ENCODE measurements at places on chromosomes 5 and 9.
A peak's percentile ranks its signal among the peaks of the same experiment; 100 is the strongest.

DNA sequence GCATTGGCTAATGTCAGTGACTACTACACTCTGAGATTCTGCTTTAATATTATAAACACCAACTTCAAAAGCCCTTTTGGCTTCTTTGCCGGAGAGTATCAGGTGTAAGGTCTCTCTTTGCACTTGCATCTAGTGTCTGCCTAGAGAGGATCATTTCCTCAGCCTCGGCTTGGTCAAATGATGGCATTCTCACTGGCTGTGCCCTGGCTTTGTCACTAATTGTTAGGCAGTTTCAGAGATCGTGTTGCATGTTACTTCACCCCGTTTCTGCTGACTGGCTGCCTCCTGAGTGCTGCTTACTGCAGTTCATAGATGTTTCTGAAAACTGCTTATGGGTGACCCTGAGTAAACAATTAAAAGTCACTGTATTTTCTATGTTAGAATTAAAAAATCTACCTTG lies 48.8 kb downstream of the SLC1A3 start:
- DNase-seq, result no peak

- no peak for DNase-seq
These were observed 388.0 kb upstream of the IRX2 start for GRCh38 chr5:3139499-3139931.

DNA sequence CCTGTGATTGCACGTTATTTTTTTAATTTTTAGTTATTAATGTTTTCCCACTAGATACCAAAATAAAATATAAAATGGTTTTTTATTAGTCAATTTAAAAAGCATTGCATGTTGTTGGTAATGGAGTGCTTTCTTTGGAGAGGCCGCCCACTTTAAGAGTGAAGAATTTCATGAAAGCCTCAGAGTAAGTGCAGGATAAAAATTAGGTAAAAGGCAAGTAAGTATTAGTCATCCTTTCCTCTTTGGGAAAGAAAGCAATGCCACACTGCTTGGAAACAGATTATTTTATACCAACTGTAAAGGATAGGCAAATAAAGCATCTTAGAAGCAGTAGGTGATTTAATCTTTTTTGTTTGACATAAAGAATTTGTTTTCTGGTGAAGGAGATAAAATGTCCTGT lies 62.9 kb downstream of the HSD17B4 start:
- no peak for DNase-seq

DNA sequence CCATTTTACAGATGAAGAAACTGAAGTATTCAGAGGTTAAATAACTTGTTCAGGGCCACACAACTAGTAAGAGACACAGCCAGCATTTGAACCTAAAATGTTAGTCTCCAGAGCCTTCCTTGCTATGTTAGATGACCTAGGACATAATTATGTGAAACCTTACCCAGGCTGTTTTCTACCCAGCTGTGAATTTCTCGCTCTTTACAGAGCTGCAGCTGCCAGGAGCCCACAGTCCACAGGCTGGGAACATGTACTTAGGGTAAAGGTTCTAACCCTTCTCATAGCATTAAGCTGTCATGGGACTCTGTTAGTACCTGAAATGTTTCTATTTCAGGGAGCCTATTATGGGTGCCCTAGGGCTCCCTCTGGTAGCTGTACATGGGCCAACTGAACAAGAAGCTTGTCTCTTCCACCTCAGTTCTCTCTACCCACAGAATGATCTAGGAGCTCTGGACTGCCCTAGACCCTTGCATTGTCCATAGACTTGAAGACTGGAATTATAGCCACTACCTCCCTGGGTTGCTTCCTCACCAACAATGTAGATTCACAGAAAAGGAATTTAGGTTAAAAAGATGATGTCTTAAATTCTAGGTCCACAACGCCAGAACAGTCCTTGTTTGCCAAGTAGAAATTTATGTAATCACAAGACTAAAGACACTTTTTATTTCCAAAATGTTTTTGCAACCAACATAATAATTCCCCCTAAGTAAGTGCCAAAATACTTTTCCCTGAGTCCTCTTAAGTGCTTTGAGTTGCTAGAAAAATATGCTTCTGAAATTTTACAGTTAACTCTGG lies 262.9 kb downstream of the PIK3R1 start:
- peak; percentile 49 for DNase-seq

GRCh38 chr9:103242025-103242424 lies 246.9 kb downstream of the CYLC2 start:
- DNase-seq, result no peak

- DNase-seq, result no peak
These were observed at the start of gene HSD17B3 for GRCh38 chr9:96302021-96302420. TSS of gene HSD17B3 (minus strand) at chr9:96302176. CDS start at chr9:96302104, 72 bp downstream.

DNA sequence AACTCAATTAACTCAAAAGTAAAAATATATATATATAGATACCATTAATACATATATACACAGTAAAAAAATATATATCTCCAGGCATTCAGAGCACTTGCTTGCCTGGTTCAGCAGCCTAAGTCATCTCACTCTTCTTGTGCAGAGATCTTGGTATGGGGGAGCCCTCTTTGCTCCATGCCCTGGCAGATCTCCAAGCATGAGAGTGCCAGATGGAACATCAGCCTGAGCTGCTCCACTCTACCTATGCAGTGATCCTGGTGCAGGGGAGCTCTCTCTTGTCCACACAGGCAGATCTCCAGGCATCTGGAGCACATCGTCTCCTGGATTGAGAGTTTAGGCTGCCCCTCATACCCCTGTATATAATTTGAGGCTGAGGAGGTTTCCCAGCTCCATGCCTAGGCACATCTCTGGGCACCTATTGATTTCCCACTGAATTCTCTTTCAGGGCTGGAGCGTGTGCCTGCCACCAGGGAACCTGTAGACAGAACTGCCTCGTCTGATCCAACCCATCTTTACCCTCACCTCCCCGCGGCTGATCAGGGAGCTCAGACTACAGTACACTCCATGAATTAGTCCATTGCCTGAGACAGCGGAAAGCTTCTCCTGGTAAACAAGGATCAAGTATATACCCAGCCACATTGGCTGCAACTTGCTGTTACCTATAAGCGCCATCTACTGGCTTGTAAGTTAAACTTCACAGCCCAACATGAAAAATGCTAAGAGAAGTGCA lies 342.4 kb upstream of the GRIA1 start:
- DNase-seq, result peak; percentile 55

GRCh38 chr9:92738661-92739081 lies 26.0 kb downstream of the BICD2 start:
- no peak for DNase-seq

- no peak for DNase-seq
These were observed 78.6 kb downstream of the NTRK2 start for GRCh38 chr9:84748112-84748511.

GRCh38 chr5:76278261-76278789 lies 124.8 kb upstream of the IQGAP2 start:
- no peak for DNase-seq

GRCh38 chr9:38003230-38003629 lies 65.8 kb downstream of the SHB start:
- no peak for DNase-seq

GRCh38 chr5:2307631-2308030 lies 424.9 kb upstream of the IRX4 start:
- no peak for DNase-seq

DNA sequence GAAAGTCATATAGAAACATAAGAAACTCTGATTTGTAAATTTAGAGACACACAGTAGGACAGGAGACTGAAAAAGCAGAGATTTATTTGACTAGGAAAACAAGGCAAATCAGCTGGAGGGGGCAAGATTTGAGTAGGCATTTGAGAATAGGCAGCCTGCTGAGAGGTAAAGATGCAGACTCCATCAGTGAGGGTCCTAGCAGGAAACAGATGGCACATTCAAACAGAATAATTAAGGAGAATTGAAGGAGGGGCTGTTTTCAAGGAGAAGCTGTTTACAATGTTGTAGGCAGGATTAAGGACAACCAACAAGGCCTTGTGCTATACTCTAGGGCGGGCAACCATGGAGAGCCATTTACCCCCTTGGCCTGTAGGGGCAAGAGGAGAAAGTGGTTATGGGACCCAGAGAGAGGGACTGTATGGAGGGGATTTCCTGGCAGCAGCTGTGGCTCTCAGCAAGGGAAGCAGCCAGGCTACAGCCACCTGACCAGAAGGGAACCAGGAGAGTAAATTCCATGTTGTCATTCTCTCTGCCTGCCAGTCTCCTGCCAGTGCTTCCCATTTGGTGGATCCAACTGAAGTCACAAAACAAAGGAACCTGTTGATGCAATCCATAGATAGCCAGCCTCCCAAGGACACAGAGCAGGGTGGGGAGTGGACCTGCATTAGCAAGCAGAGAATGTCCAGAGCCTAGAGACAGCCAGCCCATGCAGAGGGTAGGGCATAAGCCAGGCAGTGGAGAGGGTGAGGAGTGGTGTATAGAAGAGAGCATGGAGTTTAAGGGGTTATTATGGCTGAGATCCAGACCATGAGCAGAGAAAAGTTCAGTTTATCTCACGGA lies 38.2 kb downstream of the PAPPA start:
- DNase-seq, result no peak

DNA sequence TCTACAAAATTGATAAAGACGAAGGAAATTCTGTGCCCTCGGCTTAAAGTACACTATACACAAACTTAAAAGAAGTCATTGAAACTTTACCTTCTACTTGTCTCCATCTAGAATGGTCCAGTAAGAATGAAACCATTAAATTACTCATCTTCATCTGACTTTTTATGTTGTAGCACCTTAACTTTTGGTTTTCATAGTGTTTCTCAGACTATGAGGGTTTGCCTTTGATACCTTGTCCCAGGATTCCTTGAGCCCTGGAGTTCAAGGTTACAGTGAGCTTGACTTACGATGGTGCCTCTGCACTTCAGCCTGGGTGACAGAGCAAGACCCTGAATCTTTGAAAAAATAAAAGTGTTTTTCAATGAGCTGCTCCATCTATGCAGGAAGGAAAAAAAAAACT lies 132.2 kb downstream of the CDC42SE2 start:
- no peak for DNase-seq

DNA sequence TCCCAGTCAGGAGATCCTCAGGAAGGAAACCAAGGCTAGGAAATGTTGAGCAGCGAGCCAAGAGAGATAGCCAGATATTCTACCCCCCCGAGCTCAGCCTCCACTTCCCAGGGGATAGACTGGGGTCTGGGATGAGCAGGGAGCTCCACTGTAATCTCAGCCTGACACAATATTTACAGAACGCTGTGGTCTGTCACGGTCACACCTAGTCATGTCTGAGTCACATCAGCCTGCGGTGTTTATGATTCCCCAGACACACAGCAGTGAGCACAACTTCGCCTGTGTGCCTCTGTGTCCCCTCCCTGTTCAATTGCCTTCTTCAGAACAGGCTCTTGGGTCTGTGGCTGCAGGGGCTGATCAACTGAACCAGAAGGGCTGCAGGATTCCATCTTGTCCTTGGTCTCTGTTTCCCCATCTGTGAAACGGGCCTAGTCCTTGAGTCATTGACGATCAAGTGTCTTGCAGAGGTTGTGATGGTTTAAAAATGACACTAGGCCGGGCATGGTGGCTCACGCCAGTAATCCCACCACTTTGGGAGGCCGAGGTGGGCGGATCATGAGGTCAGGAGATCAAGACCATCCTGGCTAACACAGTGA lies 8.6 kb upstream of the PRRX2 start:
- DNase-seq, result peak; percentile 78

DNA sequence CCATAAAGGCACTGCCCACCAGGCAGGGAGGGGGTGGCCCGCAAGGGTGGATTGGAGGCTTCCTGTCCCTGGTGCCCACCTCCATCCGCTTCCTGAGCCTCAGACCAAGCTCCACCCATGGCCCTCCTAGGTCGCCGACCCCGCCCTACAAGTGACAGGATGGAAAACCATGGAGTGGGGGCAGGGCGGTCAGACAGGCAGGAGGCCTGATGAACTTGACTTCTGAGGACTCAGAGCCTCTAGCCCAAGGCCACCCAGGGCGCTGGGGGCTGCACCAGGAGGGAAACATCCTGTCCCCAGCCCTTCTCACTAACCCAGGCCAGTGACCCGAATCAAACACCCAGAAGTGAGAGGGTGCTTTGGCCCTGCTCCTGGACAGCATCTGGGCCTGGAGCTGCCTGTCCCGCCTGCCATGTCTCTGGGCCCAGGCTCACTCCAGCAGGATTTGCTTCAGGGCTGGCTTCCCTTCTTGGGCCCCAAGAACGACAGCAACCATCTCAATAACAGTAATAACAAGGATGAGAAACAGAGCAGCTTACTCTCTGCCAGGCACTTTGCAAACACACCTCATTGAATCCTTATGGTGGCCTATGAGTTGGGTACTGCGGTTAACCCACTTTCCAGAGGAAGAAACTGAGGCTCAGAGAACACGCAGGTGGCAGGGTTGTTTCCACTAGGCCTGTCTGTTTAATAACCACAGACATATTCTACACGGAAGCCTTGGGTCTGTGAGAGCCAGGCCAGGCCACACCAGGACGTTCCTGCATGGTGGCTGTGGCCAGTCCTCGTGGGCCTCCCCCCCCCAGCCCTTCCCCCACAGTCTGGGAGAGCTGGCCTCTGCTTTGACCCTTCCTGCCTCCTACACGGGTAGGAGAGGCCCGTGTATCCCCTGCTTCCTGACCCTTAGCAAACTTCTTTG lies 4.4 kb upstream of the ST6GALNAC6 start:
- DNase-seq, result no peak

- DNase-seq, result no peak
These were observed 637.1 kb upstream of the CCNG1 start for GRCh38 chr5:162800301-162800700.
